Hepatic stellate cell (primary cell): ENCODE measurements at places on chromosomes 2 and 18.

GRCh38 chr18:61093965-61094364, 239.3 kb upstream of the CDH20 start:
- no peak for DNase-seq

DNA sequence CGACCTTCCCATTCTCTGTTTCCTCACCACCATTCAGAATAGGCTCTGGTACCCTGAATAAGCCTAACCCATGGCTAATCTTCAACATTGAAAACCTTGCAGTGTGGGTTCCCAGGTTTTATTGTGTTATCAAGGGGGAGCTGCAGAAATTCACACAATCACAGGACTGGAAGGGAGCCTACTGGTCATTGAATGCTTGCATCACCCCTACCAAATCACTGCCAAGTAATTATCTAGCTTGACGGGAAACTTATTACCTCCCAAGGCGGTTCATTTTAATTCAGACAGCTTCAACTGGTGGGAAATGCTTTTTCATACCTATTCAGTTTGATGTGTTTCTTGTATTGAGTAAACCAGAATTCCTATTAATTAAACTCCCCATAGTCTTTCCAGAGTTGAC, 33.6 kb upstream of the EFEMP1 start:
- DNase-seq, result no peak

DNA sequence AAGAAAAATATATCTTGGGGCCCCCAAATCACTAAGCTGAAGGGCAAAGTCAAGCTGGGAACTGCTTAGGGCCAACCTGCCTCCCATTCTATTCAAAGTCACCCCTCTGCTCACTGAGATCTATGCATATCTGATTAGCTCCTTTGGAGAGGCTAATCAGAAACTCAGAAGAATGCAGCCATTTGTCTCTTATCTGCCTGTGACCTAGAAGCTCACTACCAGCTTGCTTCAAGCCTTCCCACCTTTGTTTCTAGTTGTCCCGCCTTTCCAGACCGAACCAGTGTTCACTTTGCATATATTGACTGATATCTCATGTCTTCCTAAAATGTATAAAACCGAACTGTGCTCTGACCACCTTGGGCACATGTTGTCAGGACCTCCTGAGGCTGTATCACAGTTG, 479.4 kb downstream of the METTL4 start:
- no peak for DNase-seq

DNA sequence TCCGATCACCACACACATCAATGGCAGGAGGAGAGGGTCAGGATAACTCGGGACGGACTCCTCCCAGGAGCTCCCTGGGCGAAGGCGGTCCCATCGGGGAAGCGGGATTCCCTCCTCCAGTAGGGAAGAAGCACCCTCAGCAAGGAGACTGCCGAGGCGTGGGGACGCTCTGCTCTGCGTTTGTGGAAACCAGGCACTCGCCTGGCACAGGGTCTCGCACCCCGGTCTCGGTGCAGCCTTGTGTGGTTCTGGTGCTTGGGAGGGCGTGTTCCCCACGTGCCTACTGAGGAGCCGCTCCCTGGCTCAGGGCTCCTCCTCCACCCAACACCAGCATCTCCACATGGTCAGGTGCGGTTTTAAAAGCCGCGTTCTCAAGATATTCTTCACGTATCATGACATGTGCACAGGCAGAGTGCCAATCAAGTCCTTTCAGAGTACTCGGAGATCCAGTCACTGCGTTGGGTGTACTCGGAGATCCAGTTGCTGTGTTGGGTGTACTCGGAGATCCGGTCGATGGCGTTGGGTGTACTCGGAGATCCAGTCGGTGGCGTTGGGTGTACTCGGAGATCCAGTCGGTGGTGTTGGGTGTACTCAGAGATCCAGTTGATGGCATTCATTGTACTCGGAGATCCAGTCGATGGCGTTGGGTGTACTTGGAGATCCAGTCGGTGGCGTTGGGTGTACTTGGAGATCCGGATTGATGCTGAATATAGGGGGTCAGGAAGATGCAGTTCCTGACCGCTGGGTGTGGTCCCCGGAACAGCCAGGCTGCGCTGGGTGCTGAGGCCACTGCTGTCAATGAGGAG, 117.5 kb downstream of the RTP5 start:
- no peak for DNase-seq

DNA sequence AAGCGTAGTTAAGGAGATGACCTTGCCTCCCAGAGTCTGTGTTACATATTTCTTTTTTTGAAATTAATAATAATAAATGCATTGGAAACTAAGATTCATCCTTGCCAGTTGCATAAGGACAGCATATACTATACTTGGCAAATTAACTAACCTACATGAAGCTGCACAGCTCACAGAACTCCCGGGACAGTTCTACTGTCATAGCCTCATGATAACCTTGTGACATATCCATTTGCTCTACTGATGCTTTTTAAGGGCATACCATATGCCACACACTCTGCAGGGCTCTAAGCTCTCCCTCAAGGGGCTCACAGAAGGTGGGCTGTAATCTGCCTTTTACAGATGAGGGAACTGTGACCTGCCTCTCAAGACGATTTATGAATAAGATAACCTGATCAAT, 3.8 kb downstream of the ITGB1BP1 start:
- DNase-seq, result no peak

- no peak for DNase-seq
Observed at GRCh38 chr2:100653449-100654035, 90.7 kb downstream of the PDCL3 start.

DNA sequence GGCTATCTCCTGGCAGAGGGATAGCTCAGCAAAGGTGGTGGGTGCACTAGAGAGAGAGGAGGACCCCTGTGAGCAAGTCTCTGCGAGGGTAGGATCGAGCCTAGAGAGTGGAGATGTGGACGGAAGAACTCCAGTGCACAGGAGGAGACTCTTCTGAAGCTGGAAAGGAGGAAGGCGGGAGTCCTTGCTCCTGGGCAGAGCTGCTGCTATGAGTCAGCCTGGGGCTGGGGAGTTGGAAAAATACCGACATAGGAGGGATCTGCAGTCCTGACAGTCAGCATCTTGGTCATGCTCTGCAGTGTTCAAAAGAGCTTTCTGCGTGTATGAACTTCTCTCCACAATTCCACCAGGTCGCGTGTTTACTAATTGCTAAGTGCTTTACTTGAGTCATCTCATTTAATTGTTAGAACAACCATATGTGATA, 233.8 kb downstream of the LDLRAD4 start:
- no peak for DNase-seq
